Vein endothelial cell (primary cell): ENCODE measurements at places on chromosomes 2 and 18. TPM values are rescaled to one million over a fixed set of nuclear protein-coding genes. Genes with fewer than 3 reads are reported as not detected.

The TLX2 gene
- not detected in 2 replicates for total RNA-seq

The ERICH2 gene
- total RNA-seq: not detected in 2 replicates

The TTC39C gene
- total RNA-seq: 5.3 and 5.6 TPM in 2 replicates

The ZNF385B gene
- not detected in 2 replicates for total RNA-seq

The PNKD gene
- total RNA-seq: 20.6 and 21.9 TPM in 2 replicates

The SH3BP4 gene
- total RNA-seq: 88.2 and 122 TPM in 2 replicates

The CD8B2 gene
- not detected in 2 replicates for total RNA-seq

The ABHD1 gene
- under 0.01 TPM in 1 of 2 replicates, not detected in the other for total RNA-seq

The GDF7 gene
- total RNA-seq: 2.5 and 11.8 TPM in 2 replicates

The PREB gene
- total RNA-seq: 39.0 and 43.1 TPM in 2 replicates

The ANKRD30BL gene
- not detected in 2 replicates for total RNA-seq

The GALM gene
- total RNA-seq: 6.9 and 9.0 TPM in 2 replicates

The FBXO15 gene
- total RNA-seq: under 0.01 TPM in 1 of 2 replicates, not detected in the other

The MTCL1 gene
- 13.4 and 22.2 TPM in 2 replicates for total RNA-seq

The DNAH6 gene
- total RNA-seq: under 0.01 TPM in 2 replicates

The MYO7B gene
- total RNA-seq: under 0.01 and 0.10 TPM in 2 replicates

The QPCT gene
- total RNA-seq: 7.5 and 18.8 TPM in 2 replicates

The DLGAP1 gene
- total RNA-seq: 0.10 and 7.5 TPM in 2 replicates

The NPAS2 gene
- 12.7 and 32.3 TPM in 2 replicates for total RNA-seq

The ITGB1BP1 gene
- 28.4 and 39.4 TPM in 2 replicates for total RNA-seq
